Stimulated activated CD4-positive, alpha-beta T cell treated with anti-CD3 and anti-CD28 coated beads, Interleukin-4, amount 100 ng/mL, for 48 hours (primary cell): ENCODE measurements at places on chromosomes 12 and 14.
A peak's percentile ranks its signal among the peaks of the same experiment; 100 is the strongest.

DNA sequence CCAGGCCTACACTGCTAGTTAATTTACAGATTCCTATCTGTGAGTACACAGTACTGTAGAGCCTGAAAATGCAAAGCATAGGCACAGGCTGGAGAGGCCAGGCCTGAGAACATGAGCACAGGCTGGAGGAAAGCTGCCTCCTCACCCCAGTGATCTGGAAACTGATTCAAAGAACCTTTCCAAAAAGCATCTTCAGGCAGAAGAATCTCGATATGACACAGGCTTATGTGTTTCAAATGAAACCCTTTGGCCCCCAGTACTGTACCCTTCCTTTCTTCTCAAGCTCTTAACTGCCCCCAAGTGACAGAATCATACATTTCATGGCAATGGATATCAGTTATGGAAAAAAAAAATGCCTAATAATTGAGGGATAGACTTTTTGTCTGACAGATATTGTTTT is 122.0 kb downstream of the KCNC2 start:
- no peak for DNase-seq

GRCh38 chr12:102816816-102817434 is 100.1 kb downstream of the PAH start:
- no peak for DNase-seq

DNA sequence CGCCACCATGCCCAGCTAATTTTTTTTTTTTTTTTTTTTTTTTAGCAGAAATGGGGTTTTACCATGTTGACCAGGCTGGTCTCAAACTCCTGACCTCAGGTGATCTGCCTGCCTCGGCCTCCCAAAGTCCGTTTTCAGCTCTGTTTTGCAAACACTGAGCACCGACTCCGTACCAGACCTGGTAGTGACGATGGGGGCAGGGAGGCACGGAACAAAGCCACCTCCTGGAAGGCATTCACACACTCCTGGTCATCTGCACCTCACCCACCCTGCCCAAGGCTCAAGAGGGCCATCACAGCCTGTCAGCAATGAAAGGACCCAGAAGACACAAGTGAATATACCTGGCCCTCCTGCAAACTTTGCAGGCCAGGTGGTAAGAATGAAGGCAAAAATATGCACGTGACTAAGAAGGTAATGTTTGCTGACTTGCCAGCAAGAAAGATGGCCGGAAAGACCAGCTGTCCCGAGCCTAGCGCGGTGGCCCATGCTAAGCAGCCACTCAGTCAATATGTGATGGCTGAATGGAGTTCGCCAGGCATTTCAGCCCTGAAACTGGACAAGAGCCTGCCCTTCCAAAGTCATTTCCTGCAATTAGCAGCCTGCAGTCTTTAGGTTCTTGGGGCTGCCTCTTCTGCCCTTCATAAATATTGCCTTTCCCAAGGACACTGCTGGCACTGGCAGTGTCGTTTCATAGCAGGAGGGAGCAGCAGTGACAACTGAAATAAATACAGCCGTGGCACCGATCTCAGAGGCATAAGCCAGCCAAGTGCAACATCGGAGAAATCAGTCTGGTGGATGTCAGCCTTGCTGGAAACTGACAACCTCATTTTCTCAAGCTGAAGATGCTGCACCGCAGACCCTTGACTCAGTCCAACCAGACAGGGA is 17.6 kb downstream of the MMAB start:
- no peak for DNase-seq

DNA sequence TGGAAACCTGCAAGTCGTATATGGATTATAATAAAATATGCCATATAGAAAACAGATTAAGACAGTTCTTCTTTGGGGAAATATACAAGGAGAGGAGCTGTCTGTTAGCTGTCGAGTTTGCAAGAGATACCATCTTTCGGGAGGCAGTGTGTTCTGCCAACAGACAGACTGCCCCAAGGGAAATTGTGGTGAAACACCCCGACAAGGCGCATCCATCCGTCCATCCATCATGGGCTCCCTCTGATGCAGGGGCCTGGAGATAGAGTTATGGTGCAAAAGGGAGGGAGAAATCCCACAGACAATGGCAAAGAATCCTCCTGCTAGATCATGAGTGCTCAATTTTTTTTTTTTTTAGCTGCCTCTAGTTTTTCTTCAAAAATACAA is 156.3 kb downstream of the DPF3 start:
- no peak for DNase-seq

DNA sequence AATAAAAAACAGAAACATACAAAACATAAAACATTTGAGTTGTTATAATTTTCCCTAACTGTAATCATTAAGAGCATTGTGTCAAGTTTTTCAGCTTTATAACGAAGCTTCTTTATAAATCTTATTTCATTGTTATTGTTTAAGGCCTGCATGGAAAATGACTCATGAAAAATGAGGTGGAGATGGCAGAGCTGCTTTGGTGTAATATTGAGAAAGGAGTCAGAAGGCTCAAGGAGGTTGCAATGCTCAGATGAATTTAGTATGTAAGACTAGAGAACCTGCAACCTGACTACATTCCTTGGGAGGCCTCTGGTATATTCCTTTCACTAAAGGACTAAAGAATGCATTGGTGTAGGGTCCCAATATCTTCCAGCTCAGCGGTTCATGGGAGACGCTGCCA is 61.5 kb downstream of the TMEM30B start:
- DNase-seq = no peak

GRCh38 chr12:131892711-131893604 is 1.5 kb upstream of the ULK1 start:
- no peak for DNase-seq

DNA sequence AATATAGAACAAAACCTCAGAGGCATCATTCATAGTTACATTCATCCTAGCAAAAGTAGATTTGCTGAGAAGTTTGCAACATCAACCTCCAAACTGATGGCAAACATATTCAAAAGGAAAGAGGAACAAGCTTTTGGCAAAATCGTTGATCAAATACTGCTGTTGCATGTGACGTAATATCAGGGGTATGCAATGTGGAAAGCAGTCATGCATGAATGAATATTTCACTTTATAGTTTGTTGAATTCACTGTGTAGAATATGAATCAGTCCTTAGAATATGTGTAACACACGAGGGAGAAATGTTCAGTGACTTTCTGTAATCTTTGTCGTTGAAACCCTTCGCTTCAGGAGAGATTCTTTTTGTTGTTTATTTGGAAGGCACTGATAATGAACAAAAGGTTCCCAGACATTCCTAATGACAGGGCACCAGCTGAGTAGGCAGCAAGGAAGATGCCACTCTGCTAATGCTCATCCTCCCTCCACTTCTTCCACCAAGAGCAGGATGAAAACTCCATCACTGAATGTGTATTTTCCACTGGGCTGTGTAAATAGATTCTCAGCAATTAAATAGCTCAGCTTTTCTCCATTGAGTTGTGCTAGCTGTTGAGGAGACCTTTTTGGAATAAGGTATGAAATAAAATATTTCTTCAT is 126.1 kb downstream of the PELI2 start:
- no peak for DNase-seq

DNA sequence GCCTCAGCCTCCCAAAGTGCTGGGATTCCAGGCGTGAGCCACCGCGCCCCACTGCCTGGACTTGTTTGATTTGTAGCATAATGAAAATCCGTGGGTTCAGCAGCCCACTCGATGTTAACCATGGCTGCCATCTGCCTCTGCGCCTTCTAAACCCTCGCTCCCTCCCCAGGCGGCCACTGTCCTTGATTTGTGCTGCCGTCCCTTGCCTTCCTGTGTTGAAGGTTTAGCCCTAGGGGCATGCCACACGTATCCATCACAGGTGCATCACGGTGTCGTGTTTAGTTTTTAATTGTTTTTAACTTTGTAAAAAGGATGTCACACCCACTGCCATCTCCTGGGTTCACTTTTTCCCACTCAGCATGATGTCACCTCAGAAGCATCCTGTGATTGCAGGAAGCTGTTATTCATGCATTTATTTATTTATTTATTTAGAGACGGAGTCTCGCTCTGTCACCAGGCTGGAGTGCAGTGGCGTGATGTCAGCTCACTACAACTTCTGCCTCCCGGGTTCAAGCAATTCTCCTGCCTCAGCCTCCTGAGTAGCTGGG is 24.5 kb upstream of the ULK1 start:
- no peak for DNase-seq

GRCh38 chr12:27785882-27786570 is 6.0 kb upstream of the MANSC4 start:
- DNase-seq = no peak

GRCh38 chr14:54362759-54363437 is 33.9 kb upstream of the CDKN3 start:
- no peak for DNase-seq

DNA sequence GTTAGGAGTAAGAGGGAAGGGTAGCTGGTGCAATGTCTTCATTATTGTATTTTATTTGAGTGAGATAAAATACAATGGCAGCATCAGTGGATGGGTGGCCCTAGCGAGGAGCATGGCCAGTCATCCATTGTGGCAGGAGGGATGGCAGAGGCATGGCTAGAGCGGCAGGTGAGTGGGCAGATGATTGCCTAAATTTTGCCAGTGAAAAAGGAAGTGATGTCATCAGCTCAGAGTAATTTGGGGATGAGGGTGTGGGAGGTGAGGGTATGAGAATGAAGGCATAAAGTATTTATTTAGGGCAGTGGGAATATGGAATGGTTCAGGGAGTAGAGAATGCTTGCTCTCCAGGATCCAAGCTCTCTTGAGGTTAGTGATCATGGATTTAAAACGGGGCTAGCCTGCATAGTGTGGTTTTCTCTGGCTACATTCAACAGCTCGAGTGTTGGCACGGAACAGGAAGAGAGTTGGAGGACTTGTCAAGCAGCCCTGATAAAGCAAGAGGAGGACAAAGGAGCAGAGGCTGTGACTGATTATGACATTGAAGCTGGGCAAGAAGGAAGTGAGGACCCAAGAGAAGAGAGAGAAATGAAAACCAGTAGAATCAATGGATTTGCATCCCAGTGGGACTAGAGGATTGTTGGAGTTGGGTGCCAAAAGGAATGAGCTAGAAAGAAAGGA is 18.7 kb upstream of the SERPINA6 start:
- DNase-seq = peak; percentile 2

DNA sequence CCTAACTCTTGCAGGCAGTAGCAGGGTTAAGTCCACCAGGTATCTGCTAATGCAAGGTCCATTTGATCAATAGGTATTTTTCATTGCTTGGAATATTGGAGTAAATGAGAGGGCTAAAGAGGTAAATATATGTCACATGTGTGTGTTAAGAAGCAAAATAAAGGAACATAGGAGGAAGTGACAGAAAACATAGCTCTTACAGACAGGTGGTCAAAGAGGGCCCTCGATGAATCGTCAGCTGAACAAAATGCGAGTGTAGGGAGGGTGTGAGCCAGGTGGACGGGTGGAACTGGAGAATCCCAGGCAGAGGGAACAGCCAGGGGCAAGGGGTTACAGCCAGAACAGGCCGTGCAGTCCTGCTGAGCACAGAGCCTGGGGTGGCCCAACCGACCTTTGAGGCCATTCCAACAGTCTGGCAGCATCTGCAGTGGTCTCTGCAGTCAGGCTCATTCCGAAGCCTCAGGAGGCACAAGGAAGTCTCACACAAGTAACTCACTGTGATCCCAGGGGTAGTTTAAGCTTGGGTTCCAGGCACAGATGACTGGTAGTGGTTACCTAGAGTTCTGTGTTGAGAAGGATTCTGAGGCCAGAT is 43.2 kb downstream of the CCDC88C start:
- DNase-seq = no peak

DNA sequence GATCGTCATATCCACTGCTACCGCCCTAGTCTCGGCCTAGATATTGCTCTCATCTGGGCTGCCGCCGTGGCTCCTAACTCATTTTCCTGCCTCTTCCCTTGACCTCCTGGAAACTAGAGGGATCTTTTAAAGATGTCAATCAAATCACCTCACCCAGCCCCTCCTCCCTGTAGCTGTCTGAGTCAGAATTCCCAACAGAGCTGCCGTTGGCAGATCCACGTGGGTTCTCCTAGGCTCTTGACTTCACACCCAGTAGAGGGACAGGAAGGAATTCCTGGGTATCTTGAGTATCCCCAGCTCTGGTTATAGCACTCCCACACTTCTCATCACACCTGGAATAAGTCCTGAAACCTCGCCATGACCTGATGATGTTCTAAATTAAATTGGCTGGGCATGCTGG is 11.9 kb downstream of the TGFB3 start:
- no peak for DNase-seq

DNA sequence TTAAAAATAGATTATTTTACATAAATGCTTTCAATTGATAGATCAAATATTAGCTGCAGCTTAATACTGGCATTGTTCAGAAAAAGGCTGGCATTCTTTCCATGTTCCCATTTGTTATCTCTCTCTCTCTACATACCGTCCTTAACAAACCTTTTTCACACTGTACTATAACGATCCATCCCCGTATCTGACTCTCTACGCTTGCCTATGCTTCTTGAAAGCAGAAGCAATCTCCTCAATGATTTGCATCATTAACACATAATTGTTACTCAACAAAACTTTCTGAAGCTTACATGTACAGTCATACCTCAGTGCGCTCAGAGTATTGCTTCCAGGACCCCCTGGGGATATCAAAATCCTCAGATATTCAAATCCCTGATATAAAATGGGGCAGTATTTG is 89.7 kb downstream of the TMTC1 start:
- no peak for DNase-seq

DNA sequence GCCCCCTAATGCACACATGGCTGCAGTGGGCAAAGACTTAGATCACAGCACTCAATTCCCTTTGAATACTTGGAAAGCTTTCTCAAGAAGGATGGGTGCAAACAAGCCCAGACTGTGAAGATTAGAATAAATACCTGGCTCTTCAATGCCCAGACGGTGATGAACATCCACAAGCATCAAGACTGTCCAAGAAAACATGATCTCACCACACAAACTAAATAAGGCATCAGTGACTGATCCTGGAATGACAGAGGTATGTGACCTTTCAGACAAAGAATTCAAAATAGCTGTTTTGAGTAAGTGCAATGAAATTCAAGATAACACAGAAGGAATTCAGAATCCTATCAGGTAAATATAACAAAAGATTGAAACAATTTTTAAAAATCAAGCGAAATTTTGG is 43.8 kb upstream of the ZDHHC17 start:
- no peak for DNase-seq

DNA sequence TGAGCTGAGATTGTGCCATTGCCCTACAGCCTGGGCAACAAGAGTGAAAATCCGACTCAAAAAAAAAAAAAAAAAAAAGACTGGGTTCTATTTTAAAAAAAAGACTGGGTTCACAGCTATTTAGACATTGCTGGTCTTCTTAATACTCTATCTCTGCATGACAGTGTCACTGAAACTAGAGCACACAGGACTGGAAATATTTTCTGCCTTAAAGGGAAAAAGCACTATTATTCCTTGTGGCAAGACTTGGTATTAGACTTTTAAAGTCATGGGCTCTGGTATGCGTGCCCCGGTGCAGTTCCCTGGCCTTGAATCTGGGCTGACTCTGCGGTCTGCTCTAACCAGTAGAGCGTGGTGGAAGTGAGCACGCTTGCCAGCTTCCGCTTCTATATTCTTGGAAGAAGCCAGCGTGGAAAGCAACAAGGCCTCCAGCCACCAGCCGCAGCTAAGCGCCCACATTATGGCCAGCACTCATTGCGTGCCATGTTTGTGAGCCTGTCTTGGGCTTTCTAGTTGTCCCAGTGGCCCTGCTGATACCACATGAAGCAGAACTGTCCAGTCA is 31.3 kb downstream of the PRKAB1 start:
- no peak for DNase-seq

- DNase-seq = no peak
Measured at GRCh38 chr12:76413121-76413520, 64.9 kb upstream of the BBS10 start.
